ENCODE measurements at places on chromosomes 6 and 20.
A peak's percentile ranks its signal among the peaks of the same experiment; 100 is the strongest.

DNA sequence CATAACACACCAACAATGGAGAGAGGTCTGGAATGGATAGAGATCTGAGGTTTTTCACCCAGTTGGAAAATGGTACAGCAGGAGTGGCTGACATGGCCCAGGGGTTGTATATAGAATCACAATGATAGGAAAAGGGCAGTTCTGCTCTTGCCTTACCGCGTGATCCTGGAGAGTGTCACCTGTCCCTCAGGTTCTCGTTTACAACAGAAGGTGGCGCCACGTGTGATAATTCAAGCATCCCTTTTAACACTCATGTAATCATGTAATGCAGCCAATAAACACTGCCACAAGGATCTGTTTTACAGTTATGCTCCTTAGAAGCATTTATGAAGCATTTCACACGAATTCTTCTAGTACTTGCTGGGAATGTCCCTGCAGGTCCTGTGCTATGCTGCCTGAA is 12.9 kb upstream of the WFDC2 start:
- DNase-seq = no peak

DNA sequence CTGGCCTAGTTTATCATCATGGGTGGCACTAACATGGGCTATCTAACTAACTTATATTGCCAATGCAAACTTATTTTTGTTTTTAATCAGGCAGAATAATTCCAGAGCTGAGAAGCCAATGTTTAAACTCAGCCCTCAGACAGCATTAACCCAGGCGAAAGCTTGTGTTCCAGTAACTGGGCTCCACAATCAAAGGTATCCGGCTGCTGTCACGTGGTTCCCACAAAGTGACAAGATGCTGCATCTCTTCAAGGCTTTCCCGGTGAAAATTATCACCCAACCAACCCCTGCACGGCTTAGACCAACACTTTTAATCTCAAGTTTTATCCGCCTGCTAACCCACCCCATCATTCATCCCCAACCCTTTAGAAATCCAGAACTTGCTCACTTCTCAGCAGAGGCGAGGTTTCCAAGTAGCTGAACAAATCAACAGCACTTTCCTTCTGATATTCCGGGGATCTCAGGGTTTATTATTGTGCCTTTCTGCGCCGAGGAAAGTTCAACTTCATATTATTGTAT is 885 bp downstream of the MTCL3 start:
- no peak for DNase-seq

GRCh38 chr20:41165001-41165882 is 27.9 kb downstream of the PLCG1 start:
- DNase-seq = no peak

DNA sequence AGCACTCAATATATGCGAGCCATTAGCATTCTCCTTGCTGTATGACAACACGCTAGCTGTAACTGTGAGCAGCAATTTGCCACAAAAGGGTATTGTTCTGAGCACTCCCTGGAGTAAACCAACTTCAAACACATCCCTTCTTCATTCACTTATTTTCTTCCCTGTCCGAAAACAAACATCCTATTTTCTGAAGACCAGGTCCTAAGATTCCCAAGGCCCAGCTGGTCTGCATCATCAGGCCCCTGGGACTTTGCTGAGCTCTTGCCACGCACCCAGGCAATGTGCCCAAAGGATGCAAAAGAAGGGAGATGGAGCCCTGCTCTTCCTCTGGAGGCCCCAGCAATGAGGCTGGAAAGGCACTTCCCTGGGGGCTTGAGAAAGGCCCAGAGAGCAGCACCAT is 118.1 kb downstream of the PREX1 start:
- no peak for DNase-seq

- no peak for DNase-seq
Measured at GRCh38 chr20:1702328-1702727, 44.7 kb upstream of the SIRPG start.

GRCh38 chr6:12714022-12714421 is 2.5 kb upstream of the PHACTR1 start:
- no peak for DNase-seq

GRCh38 chr6:90158936-90159335 is 137.7 kb downstream of the BACH2 start:
- DNase-seq = no peak

GRCh38 chr20:22586645-22587310 is 2.4 kb upstream of the FOXA2 start:
- no peak for DNase-seq

GRCh38 chr6:93927731-93928130 is 508.4 kb upstream of the EPHA7 start:
- no peak for DNase-seq

DNA sequence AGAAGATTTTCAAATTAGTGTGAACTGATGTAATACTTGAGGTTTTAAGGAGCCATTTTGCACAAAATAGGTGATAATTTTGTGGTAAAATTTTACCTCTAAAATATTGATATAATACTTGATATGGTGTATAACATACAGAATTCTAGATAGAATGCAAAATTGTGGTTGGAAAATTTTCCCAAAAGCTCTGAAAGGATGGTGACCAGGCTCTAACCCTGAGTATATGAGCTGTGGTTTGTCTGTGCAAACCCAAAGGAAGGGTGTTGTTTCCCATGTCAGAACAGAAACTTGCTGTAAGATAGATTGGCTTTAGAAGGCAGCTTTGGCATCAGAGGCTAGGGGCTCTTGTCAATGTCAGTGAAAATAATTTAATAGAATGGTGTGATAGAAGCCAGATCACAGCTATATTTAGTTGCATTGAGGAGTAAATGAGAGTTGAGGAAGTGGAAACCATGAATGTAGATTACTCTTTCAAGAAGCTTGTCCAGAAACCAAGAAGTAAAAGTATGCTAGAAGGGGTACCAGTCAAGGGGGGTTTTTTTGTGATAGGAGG is 257.7 kb downstream of the FARS2 start:
- DNase-seq = no peak

DNA sequence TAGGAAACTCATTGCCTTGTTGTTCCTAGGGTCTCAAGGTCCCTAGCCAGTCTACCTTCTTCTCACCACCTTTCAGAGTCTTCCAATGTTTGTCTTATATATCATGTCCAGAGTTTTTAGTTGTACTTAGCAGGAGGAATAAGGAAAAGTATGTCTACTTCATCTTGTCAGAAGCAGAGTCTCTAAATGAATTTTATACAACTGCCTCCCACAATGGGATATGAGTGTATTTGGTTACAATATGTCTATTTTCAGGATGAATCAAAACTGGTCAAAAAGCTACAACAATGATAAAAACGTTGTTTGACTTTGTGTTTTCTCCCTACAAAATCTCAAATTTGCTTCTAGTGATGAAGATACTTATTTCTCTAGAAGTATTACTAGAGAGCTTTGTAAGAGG is 7.0 kb downstream of the GLO1 start:
- DNase-seq = no peak

- no peak for DNase-seq
Measured at GRCh38 chr6:139597771-139598755, 223.6 kb upstream of the CITED2 start.

DNA sequence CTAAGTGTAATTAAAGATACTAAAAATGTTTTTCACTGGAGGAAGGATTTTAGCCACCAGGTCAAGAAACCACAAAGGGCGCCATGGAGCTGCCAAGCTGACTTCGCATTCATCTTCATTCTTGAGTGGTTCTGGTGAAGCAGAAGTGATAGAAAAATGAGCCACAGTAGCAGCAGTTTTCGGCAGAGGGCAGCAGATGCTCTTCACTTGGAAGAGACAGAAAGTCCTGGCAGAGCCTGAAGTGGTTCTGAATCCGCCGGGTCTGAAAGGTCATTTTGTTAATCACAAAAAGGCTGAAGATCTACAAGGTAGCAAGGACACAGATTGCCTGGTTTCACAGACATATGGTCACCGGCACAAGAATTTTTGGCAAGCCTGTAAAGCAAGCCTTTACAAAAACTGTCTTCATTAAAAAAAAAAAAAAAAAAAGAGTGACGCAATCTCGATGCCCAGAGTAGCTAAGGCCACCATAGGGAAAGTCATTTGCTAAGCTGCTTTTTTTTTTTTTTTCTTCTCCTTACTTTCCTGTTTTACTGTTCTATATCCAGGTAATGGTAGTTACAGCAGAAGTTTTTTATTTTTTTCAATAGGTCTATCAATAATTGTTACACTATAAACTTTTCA is 345.1 kb upstream of the AGPAT4 start:
- no peak for DNase-seq

- DNase-seq = no peak
Measured at GRCh38 chr6:21559238-21559637, 34.3 kb upstream of the SOX4 start.

- DNase-seq = no peak
Measured at GRCh38 chr6:76886900-76887299, 576.4 kb downstream of the HTR1B start.

DNA sequence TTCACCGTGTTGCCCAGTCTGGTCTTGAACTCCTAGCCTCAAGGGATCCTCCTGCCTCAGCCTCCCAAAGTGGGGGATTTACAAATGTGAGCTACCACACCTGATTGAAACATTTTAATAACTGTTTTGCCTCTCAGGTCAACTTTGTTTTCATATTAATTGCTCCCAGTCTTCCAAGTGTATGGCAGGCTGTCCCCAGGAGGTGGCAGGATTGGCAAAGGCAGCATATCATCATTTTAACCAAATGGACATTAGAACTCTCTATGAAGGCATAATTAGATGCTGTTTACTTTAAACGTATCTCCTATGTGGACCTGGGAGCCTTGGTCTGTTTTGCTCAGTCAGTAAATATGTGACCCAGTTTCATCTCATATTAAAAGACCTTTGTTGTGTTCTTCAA is 59.2 kb upstream of the CSE1L start:
- DNase-seq = no peak

DNA sequence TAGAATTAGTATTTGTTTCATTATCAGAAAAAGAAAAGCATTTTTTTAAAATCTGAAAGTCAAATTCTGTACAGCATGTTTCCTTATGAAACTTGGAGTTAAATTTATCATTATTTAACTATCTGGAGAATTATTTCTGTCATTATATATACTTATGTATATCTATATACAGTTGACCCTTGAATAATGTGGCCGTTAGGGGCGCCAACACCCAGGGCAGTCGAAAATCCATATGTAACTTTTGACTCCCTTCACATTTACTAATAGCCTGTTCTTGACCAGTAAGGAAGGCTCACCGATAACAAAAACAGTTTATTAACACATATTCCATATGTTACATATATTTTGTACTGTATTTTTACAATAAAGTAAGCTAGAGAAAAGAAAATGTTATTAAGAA is 341.2 kb downstream of the ADGRB3 start:
- DNase-seq = no peak

DNA sequence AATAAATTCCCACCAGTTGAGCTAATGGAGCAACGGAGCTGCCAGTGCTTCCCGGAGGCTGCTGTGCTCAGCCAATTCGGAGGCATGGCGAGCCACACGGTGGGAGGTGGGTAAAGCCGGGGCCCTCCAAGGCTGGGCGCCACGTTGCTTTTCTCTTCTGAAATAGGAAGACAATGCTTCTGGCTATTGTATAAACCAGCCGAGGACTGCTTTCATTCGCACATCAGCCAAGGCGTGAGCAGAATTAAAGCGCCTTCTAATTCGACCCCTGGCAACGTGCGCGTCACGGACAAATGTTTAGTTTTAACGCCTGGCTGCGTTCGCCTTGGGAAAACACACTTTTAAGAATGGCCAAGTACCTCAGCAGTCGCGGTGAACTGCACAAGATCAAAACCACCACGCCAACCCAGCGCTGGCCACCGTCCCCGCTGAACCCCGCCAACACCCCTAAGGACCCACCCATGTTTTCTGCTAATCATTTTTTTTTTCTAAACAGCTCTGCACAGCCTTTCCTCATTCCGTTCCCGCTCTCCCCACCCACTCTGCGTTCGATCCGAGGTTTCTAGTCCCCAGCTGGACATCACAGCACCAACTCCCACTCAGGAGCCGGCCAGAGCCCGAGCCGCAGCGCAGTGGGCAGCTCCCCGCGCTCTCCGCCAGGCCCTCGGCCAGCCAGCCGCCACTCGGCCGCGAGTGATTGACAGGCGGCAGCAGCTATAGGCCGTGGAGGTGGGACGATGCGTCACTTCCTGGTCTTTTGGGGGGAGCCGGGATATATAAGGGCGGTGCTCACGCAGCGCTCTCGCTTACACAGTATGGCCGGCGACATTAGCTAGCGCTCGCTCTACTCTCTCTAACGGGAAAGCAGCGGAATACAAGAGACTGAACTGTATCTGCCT is at the start of gene AMD1:
Gene AMD1 (plus strand): TSS at position 805 of the 899 bp plus-strand sequence. CDS start 321 bp downstream, outside the sequence.
- peak; percentile 89 for DNase-seq

DNA sequence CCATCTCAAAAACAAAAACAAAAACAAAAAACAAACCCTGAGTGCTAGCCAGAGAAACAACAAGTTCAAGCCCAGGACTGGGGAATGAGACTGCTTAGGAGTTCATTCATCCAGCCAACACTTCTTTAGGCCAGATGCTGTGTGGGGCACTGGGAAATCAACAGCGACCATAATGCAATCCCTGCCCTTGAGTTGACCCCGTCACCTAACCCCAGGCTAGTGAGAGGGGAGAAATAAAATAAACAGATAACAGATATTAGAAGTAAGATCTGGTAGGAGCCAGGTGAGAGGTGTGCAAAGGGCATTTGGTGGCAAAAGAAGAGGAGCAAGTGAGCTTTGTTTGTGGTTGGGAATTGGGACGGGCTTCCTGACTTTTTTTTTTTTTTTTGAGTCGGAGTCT is 4.9 kb upstream of the RPL10A start:
- DNase-seq = no peak

DNA sequence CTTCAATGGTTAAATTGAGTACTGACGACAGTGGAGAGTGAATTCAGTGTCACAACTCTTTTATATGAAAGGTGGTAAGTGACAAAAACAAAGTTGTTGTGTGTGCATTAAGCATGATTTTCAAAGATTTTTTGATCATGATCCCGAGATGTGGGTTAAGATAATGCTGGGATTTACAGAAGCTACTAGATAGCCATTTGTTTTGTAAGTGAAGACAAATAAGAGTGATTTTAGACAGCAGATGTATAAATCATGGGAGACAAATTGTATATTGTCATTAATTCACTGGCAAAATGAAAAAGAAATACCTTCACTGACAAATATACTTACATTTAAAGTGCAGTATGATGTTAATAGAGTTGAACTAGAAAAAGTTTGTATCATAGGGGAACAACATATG is 6.1 kb downstream of the ADGRB3 start:
- DNase-seq = no peak

- no peak for DNase-seq
Measured at GRCh38 chr6:127950566-127951145, 49.8 kb upstream of the THEMIS start.

DNA sequence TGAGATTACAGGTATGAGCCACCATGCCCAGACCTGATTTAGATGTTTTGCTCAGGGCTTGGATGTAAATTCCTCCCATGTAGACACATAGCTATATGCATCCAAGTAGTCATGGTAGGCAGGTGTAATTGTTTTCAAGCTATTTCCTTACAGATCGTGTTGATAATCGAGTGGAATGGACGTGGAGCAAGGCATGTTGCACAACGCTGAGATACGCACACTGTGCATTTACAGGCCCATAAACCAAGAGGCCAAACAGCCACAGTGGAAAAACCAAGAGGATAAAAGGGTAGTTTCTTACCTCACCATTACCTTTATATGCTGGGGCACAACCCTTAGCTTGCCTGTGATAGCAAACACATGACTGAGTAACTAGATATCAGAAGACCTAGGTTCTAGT is 51.0 kb upstream of the ADGRF1 start:
- no peak for DNase-seq

All from cerebellar nuclear complex (tissue), 1 donor.